ENCODE measurements at places on chromosomes 13 and 19.

DNA sequence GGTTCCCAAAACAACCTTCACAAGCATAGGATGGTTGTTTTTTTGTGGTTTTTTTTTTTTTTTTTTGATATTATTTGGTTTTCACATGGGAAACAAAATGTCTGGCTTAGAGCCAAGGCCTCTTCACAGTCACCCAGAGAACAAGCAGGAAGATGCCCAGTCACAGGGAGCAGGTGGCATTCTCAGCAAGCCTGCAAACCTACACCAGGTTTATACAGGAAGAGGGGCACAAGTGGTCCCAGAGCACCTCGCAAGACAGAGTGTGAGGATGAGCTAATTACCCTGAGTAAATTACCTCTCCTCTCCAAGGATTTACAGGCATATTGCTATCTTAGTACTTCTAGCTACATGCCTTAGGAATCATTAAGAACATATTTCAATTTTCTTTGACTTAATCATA, 1375.6 kb downstream of the EFNB2 start:
- DNase-seq = no peak

DNA sequence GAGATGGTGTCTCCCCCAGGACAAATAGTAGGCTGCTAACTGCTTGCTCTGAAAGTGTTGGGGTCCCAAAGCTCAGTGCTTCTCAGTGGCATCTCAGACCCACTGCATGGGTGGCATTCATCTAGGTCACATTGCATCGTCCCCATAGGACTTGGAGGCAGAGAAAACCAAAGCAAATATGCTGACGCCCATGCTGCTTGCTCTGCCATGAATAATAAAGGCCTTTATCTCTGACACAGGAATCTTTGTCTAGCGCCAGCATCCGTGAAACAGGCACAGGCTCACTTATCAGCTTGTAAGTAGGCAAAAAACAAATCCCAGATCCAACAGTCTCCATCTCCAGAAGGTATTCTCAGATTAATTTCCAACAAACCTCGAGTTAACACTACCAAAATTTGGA, 18.9 kb upstream of the IPO5 start:
- no peak for DNase-seq

DNA sequence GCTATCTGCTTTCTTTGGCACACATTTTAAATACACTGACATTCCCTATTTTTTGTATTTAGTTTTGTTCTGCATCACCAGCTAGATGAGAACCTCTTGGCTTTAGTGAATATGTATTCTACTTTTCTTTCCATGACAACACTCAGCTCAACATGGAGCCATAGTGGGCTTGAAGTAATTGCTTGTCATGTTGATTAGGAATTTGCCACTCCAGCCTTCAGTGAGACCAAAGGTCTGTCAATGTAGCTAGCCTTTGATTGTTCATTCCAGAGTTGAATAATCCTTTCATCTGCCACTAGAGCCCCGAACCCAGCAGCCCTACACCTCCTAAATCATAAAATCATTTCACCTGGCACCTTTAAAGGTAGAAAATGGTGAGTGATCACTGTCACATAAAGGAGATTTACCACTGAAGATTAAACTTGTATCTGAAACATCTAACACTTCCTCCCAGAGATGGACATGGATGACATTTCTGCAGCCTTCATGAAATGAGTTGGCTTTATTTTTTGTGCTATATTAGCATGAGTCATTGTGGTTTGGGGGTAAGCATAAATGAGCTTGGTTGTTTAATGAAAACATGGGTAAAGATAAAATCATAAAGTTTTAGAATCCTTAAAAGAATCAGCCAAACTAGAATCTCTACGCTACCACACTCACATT, 29.2 kb upstream of the GARRE1 start:
- DNase-seq = no peak

DNA sequence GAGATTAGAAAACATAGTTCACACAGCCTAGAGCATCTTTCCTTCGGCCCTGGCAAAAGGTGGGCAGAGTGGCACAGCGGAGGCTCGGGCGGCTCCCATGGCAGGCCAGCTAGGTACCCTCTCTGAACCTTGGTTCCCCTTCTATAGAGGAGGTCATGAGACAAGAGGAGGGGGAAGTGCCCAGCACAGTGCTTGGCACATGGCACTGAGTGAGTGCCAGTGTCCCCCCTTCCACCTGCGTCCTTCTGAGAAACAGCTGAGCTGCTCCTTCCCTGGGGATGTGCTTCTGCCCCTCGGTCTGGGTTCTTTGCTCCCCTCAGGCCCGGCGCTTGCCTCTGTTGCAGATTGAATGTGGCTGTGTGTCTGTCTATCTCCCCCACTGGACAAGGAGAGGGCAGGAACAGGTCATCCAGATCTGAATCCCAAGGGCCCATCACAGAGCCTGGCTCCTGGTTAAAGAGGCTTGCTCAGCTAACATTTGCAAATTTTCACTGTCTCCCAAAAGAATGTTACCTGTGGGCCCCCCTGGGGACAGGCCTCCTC, 165.6 kb downstream of the USP12 start:
- no peak for DNase-seq

DNA sequence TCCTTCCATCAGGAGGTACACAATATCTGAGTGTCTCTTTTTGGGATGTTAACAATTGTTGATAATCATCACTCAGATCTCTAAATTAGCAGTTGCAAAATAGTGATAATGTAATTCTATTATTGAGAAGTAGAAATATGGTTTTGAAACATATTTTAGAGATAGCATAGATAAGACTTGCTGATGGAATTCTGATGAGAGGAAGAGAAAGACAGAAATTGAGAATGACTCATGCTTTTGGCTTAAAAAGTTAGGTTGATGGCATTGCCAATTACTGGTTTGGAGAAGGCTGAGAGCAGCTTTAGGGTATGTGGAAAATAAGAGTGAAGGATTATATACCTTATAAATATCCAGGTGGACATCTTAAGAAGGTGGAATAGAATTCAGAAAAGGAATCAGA, 106.4 kb upstream of the EDNRB start:
- DNase-seq = no peak

DNA sequence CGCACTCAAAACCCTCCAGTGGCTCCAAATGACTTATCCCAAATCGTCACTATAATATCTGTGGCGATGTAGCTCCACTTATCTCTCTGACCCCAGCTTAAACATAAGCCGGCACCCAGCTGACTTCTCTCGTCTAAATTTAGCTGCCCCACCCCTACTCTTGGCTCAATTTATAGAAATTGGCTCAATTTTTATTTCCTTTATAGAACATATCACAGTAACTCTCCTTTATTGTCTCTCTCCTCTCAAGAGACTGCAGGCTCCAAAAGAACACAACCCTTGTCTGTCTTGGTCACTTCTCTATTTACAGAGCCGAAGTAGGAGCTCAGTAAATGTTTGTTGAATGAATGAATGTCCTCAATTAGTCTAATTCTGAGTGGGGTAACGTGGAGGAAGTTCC, 805 bp downstream of the ZNF784 start:
- DNase-seq = no peak
